ENCODE measurements at places on chromosomes 3 and 15. TPM values are rescaled to one million over a fixed set of nuclear protein-coding genes. Genes with fewer than 3 reads are reported as not detected.
A peak's percentile ranks its signal among the peaks of the same experiment; 100 is the strongest.

MON1A gene
- polyA plus RNA-seq, result 9.3 TPM

EFHB gene
- 5.8 TPM for polyA plus RNA-seq

ARGFX gene
- polyA plus RNA-seq, result not detected

TEX9 gene
- 29.1 TPM for polyA plus RNA-seq

GRCh38 chr3:170802164-170803151, 67.5 kb downstream of the RPL22L1 start:
- DNase-seq, result peak; percentile 84

DNA sequence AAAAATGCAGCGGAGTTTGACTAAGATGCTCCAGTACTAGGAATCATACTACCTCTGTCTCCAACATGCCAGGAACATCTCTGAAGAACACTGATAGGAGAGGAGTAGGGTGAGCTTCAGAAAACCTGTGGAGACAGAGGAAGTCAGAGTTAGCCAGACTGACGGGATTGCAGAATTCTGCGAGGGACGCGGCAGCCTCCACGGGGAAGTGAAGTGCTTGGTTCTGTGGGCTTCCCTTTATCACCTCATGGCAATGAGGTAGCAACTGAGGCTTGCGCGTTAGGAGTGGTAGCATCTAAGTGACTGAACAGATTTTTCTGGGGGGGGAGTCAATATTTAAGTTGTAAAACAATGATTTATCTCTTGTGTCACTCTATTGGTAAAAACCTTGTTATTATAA, 226.3 kb downstream of the MCTP2 start:
- DNase-seq, result no peak

- no peak for DNase-seq
These were observed 28.2 kb upstream of the BCL6 start for GRCh38 chr3:187773233-187774184.

DNA sequence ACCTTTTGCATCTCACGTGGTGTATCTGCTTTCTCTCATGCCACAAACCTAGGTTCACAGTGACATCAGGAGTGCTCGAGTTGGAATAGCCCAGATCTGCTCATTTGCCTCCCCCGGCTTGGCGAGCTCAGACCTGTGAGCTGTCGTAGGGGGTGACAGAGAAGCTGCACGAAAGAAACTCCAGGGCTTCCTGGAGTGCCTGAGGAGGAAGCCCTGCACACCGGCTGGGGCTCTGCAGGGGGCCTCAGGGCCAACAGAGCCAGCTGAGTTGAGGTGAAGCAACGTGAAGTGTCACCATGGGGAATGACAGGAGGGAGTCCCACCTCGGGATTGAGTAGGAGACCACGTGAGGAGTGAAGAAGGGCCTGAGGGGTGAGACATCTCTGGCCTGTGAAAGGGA, 62.5 kb downstream of the RPN1 start:
- no peak for DNase-seq

GRCh38 chr3:71127052-71127831, 456.3 kb downstream of the FOXP1 start:
- no peak for DNase-seq

GRCh38 chr3:49351521-49352011, 6.6 kb downstream of the GPX1 start:
- DNase-seq, result peak; percentile 27

DNA sequence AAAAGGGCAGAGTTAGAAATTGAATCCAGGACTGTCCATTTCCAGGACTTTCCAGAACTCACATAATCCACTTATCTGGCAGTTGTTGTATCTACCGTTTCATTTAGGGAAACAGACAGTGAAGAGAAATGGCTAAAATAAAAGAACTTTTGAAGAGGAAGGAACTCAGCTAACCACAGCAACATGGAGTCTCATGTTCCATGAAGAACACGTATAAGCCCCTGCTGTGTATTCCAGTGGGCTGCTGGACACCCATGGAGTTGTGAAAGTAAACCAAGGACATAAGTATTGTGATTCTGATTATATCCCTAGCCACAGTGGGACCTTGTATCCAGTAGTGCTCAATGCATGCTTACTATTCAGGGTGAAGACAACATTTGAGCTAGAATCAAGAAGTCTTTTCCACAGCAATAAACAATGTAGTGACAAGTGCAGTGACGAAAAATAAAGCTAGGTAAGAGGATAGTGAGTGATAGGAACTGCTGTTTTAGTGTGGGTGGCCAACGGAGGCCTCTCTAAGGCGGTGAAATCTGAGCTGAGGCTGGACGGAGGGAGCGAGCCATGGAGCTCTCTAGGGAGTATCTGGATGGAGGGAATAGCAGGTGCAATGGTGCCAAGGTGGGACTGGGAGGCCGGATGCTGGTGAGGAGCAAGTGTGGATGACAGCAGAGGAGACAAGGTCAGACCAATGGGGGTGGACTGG, 26.8 kb upstream of the TRH start:
- no peak for DNase-seq

Data from renal pelvis (tissue), 12 donors.